ENCODE measurements at places on chromosomes 16 and 17. TPM values are rescaled to one million over a fixed set of nuclear protein-coding genes. Genes with fewer than 3 reads are reported as not detected.

- DNase-seq = no peak
- H3K4me3 ChIP-seq = no peak overlapping the region
Observed at GRCh38 chr17:19286751-19287341, 49.7 kb downstream of the EPN2 start.

- no peaks in the 10 kb centered on the region for H3K36me3 ChIP-seq
- no peaks in the 10 kb centered on the region for H3K27me3 ChIP-seq
- H3K27ac ChIP-seq = no peak overlapping the region
- no peak for DNase-seq
- no peaks in the 10 kb centered on the region for H3K4me1 ChIP-seq
Observed at GRCh38 chr16:56286809-56287208, 95.5 kb downstream of the GNAO1 start.

- peaks cover 18% of the 10 kb centered on the region for H3K36me3 ChIP-seq
- no peak for DNase-seq
- peak overlapping the region; percentile 81 for H3K4me3 ChIP-seq
- peaks cover 75% of the 10 kb centered on the region for H3K4me1 ChIP-seq
- H3K27ac ChIP-seq = peak overlapping the region; percentile 100
- H3K27me3 ChIP-seq = no peaks in the 10 kb centered on the region
Observed at GRCh38 chr17:59845595-59846393, 46.9 kb downstream of the TUBD1 start.

DNA sequence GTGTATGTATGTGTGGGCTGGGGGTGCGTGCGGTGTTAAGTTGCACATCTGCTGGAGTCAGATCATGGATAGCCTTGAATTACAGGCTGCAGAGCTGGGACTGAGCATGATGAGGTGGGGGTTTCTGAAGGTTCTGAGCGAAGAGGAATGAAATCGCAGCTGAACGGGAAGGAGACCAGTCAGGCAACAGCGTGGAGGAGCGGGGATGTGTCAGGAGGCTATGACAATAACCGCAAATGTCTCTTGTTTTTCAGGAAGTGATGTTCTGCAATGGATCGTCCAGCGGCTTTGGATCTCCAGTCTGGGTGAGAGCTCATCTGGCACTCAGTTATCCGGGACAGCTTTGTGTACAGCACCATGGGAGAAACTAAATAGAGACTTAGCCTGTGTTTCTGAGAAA is 20.9 kb downstream of the RGS9 start:
- H3K4me3 ChIP-seq = no peak overlapping the region
- no peak for DNase-seq
- H3K27me3 ChIP-seq = no peaks in the 10 kb centered on the region
- H3K4me1 ChIP-seq = peaks cover 27% of the 10 kb centered on the region
- H3K27ac ChIP-seq = no peak overlapping the region
- peaks cover 7% of the 10 kb centered on the region for H3K36me3 ChIP-seq

- no peaks in the 10 kb centered on the region for H3K36me3 ChIP-seq
- H3K4me1 ChIP-seq = no peaks in the 10 kb centered on the region
- no peak overlapping the region for H3K4me3 ChIP-seq
- no peaks in the 10 kb centered on the region for H3K27me3 ChIP-seq
Observed at GRCh38 chr16:27620541-27620940, 70.6 kb downstream of the KATNIP start.

DNA sequence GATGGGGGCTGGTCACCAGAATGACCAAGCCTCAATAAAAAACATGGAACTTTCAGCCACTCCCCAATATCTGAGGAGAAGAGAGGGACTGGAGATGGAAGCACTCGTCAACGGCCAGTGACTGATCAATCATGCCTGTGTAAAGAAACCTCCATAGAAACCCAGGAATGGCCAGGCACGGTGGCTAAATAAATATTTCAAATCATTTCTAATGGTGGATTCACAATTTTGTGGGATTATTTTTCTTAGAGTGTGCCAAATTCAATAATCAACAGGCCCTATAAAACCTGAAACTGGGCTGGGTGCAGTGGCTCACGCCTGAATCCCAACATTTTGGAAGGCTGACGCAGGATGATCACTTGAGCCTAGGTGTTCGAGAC is 16.4 kb downstream of the NSMCE1 start:
- H3K27ac ChIP-seq = peak overlapping the region; percentile 88
- H3K27me3 ChIP-seq = no peaks in the 10 kb centered on the region
- no peak overlapping the region for H3K4me3 ChIP-seq
- H3K4me1 ChIP-seq = peaks cover 54% of the 10 kb centered on the region

DNA sequence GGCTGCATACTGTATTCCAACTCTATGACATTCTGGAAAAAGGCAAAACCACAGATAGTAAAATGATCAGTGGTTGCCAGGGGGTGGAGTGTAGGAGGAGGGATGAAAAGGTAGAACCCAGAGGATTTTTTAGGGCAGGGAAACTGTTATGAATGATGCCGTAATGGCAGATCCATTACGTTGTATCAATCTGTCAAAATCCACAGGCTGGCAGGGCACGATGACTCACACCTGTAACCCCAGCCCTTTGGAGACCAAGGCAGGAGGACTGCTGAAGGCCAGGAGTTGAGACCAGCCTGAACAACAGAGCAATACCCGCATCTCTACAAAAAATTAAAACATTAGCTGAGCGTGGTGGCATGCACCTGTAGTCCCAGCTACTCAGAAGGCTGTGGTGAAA is 91.8 kb downstream of the RMI2 start:
- no peaks in the 10 kb centered on the region for H3K27me3 ChIP-seq
- no peak overlapping the region for H3K27ac ChIP-seq
- no peak overlapping the region for H3K4me3 ChIP-seq

GRCh38 chr17:54544249-54544648 is 356.4 kb upstream of the TOM1L1 start:
- peaks cover 6% of the 10 kb centered on the region for H3K36me3 ChIP-seq
- no peak overlapping the region for H3K27ac ChIP-seq
- H3K4me3 ChIP-seq = no peak overlapping the region
- DNase-seq = no peak

GRCh38 chr17:16287563-16288027 is 65.7 kb downstream of the CENPV start:
- H3K4me3 ChIP-seq = peak overlapping the region; percentile 83
- DNase-seq = no peak
- peaks cover 47% of the 10 kb centered on the region for H3K4me1 ChIP-seq

DNA sequence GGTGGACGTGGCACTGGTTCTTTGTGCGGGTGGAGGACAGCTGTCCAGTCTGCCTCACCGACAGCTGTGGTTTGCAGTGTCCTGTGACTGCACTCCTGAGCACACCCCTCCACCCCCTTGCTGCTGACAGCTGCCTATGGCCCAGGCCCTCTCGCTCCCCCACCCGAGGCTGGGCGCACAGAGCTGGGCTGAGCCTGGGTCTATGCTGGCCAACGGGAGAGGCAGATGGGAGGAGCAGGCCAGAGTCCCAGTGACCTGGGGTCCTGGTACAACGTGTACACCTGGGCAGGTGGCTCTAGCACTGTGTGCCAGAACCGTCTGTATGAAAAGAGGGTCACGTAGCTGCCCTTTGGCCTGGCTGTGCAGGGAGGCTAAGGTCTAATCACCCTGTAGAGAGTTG is 30.5 kb downstream of the BAIAP2 start:
- no peak overlapping the region for H3K4me3 ChIP-seq
- no peaks in the 10 kb centered on the region for H3K27me3 ChIP-seq
- DNase-seq = no peak
- H3K4me1 ChIP-seq = no peaks in the 10 kb centered on the region
- no peak overlapping the region for H3K27ac ChIP-seq

DNA sequence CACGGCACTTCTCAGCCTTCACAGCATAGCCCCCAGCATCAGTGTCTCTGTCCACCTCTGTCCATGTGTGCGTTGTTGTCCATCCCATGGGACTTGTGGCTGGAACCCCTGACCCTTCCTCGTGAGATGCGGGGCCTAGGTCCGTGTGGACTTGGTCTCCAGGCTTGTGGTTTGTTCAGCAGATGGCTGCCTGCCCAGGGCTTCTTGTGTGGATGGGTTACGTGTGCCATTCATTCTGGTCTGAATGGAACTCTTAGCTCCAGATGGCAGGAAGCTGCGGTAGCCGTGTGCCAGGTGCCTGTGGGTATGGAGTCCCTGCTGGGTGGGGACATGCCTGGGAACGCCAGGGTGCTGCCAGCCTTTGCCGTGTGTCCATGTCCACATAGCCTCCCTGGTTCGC is 31.7 kb upstream of the NUDT16L1 start:
- DNase-seq = no peak
- H3K27me3 ChIP-seq = no peaks in the 10 kb centered on the region
- H3K36me3 ChIP-seq = no peaks in the 10 kb centered on the region

- no peak overlapping the region for H3K27ac ChIP-seq
- no peak overlapping the region for H3K4me3 ChIP-seq
- no peaks in the 10 kb centered on the region for H3K36me3 ChIP-seq
- H3K4me1 ChIP-seq = peaks cover 7% of the 10 kb centered on the region
- DNase-seq = no peak
Observed at GRCh38 chr17:74287031-74287602, 13.1 kb downstream of the DNAI2 start.

DNA sequence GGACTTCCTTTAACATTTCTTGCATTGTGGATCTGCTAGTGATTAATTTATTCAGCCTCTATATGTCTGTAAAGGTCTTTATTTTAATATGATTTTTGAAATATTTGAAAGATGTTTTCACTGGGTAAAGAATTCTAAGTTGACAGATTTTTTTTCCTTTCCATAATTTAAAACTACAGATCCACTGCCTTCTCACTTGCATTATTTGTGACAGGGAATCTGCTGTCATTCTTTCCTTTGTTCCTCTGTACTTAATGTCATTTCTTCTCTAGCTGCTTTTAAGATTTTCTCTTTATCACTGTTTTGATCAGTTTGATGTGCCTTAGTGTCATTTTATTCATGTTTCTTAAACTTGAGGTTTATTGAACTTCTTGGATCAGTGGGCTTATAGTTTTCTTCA is 159.9 kb downstream of the CYB561 start:
- H3K4me1 ChIP-seq = no peaks in the 10 kb centered on the region
- no peak overlapping the region for H3K4me3 ChIP-seq
- peaks cover 30% of the 10 kb centered on the region for H3K36me3 ChIP-seq
- no peak overlapping the region for H3K27ac ChIP-seq

- H3K4me1 ChIP-seq = peaks cover 12% of the 10 kb centered on the region
- H3K27me3 ChIP-seq = no peaks in the 10 kb centered on the region
- H3K4me3 ChIP-seq = no peak overlapping the region
- H3K27ac ChIP-seq = no peak overlapping the region
- no peaks in the 10 kb centered on the region for H3K36me3 ChIP-seq
Observed at GRCh38 chr16:85738923-85739715, 11.8 kb downstream of the C16orf74 start.

DNA sequence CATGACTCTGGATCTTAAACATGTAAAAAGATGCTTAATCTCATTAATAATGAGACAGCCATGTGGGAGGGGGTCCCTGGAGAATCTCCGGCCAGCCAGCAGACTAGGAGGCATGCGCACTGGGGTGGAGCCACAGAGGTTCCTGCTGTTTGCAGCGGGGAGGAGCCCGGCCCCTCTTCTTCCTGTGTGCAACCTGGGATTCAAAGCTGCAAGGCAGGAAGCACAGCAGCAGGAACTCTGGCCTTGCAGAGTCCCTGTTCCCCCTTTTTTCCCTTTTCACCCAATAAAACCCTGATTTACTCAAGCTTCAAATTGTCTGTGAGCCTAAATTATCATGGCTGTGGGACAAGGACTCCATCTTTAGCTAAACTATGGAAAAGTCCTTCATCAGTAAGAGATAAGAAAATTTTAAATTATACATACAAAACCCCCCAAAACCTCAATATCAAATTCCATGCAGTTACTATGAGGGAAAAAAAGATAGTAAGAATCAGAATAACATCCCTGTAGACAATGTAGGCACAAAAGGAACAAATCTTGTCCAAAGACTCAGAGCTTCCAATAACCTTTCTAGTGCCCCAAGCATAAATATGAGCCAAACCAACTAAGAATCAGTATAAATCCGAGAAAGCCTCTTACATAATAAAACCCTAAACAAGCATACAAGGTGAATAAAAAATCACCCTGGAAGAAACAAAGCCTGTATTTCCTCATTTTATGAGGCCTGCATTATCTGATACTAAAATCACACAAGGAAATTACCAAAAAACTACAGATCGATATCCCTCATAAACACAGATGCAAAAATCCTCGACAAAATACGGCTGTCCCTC is 12.1 kb downstream of the CFDP1 start:
- peaks cover 9% of the 10 kb centered on the region for H3K4me1 ChIP-seq
- no peak overlapping the region for H3K4me3 ChIP-seq
- peak overlapping the region; percentile 65 for H3K27ac ChIP-seq
- H3K27me3 ChIP-seq = no peaks in the 10 kb centered on the region
- DNase-seq = no peak
- no peaks in the 10 kb centered on the region for H3K36me3 ChIP-seq

DNA sequence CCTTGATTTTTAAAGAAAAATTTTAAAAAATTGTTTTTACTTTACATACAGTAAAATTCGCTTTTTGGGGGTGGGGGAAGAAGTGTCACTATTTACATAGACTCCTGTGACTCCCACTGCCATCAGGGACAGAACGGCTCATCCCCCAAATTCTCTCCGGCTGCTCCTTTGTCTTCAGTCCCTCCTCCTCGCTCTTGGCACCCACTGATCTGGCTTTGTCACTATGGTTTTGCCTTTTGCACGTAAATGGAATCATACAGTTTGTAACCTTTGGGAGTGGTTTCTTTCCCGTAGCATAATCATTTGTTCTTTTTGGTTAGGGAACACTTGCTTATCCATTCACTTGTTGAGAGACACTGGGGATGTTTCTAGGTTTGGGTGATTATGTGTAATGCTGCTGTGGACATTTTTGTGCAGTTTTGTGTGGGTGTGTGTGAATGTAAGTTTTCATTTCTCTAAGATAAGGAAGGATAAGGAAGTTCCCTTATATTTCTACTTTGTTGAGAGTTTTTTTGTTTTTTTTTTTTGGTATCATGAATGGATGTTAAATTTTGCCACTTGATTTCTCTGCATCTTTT is 27.4 kb downstream of the RAB11FIP4 start:
- no peak overlapping the region for H3K4me3 ChIP-seq
- DNase-seq = no peak
- H3K27ac ChIP-seq = no peak overlapping the region
- no peaks in the 10 kb centered on the region for H3K4me1 ChIP-seq

- H3K27me3 ChIP-seq = no peaks in the 10 kb centered on the region
- DNase-seq = no peak
- no peak overlapping the region for H3K4me3 ChIP-seq
- H3K4me1 ChIP-seq = no peaks in the 10 kb centered on the region
- H3K36me3 ChIP-seq = no peaks in the 10 kb centered on the region
Observed at GRCh38 chr16:47197536-47198179, 53.9 kb upstream of the NETO2 start.

GRCh38 chr17:732902-733720 is 715 bp downstream of the TLCD3A start:
- H3K36me3 ChIP-seq = no peaks in the 10 kb centered on the region
- peak overlapping the region; percentile 88 for H3K4me3 ChIP-seq
- DNase-seq = peak; percentile 69
- peak overlapping the region; percentile 83 for H3K27ac ChIP-seq
- no peaks in the 10 kb centered on the region for H3K27me3 ChIP-seq
- peaks cover 9% of the 10 kb centered on the region for H3K4me1 ChIP-seq

GRCh38 chr16:57530104-57530521 is 6.3 kb downstream of the CCDC102A start:
- DNase-seq = peak; percentile 88
- H3K4me1 ChIP-seq = peaks cover 64% of the 10 kb centered on the region
- no peaks in the 10 kb centered on the region for H3K27me3 ChIP-seq
- peak overlapping the region; percentile 98 for H3K4me3 ChIP-seq
- H3K36me3 ChIP-seq = no peaks in the 10 kb centered on the region

GRCh38 chr17:383771-384621 is 31.4 kb upstream of the RPH3AL start:
- no peaks in the 10 kb centered on the region for H3K36me3 ChIP-seq
- H3K27ac ChIP-seq = no peak overlapping the region
- H3K4me1 ChIP-seq = peaks cover 18% of the 10 kb centered on the region
- peaks cover 24% of the 10 kb centered on the region for H3K27me3 ChIP-seq
- DNase-seq = no peak
- peak overlapping the region; percentile 71 for H3K4me3 ChIP-seq

The EVPLL gene
- total RNA-seq = not detected

The C17orf100 gene
- 1.5 TPM for total RNA-seq

The SLC35G6 gene
- total RNA-seq = not detected

The TEX19 gene
- total RNA-seq = not detected

The MYH3 gene
- total RNA-seq = 4.2 TPM

The WNK4 gene
- 0.28 TPM for total RNA-seq

The CYB5D1 gene
- total RNA-seq = 11.3 TPM
